NCI-H187 treated with DMSO at 0.1 percent for 48 hours (cell line): ENCODE measurements at places on chromosomes 16 and 17.

DNA sequence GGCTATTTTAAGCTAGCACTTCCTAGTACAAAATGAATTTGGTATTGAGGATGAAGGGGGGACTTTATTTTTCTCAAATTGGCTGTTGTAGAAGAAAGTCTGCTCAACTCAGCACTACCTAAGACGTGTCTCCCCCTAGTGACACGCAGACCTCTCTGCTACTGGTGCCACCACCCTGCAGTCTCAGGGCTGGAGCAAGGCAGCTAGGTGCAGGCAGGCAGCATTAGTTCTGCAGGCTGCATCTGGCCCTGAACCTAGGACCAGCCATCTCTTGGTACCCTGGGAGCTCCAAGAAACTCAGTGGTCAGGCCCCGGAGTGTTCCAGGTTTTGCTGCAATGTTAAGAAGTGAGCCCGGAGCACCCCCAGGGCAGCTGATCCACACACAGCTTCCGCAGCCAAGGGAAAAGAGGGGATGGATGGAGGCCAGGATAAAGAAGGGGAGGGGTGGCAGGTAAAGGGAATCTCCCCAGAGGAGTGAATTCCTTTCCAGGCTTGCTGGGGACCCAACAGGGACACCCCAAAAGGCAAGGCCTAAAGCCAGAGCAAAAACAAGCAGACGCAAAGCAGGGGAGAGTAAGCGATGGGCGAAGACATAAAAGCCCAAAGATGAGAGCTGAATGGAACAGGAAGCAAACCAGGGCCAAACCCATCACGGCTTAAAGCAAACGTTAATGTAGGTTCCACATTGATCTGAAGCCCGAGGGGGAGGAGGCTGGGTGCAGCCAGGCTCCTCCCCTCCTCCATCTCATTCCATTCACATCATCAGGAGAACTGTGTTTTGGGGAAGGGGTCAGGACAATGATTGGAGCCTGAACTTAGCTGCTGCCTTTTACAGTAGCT lies 200.5 kb downstream of the ZFHX3 start:
- no peak for DNase-seq

DNA sequence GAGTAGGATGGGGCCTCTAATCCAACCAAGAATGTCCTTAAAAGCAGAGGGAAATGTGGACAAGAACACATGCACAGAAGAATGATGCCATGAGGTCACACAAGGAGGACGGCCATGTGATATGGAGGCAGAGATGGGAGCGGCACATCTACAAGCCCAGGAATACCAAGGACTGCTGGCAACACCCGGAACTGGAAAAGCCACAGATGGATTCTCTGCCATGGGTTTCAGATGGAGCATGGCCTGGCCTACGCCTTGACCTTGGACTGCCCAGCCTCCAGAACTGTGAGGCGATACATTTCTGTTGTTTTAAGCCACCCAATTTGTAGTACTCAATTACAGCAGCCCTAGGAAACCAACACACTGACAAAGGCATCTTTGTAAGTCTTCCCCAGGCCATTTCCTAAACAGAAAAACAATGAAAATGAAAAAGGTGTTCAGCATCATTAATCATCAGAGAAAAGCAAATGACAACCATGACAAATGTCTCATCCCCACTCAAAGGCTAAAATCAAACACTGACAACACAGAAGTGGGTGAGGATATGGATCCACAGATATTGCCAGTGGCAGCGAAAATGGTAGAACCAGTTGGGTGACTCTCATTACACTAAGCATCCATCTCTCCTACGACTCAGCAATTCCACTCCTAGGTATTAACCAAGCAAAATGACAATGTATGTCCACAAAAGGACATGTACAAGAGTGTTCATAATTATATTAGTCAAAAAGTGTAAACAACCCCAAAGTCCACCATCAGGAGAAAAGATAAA lies 76.9 kb upstream of the CNEP1R1 start:
- no peak for DNase-seq

DNA sequence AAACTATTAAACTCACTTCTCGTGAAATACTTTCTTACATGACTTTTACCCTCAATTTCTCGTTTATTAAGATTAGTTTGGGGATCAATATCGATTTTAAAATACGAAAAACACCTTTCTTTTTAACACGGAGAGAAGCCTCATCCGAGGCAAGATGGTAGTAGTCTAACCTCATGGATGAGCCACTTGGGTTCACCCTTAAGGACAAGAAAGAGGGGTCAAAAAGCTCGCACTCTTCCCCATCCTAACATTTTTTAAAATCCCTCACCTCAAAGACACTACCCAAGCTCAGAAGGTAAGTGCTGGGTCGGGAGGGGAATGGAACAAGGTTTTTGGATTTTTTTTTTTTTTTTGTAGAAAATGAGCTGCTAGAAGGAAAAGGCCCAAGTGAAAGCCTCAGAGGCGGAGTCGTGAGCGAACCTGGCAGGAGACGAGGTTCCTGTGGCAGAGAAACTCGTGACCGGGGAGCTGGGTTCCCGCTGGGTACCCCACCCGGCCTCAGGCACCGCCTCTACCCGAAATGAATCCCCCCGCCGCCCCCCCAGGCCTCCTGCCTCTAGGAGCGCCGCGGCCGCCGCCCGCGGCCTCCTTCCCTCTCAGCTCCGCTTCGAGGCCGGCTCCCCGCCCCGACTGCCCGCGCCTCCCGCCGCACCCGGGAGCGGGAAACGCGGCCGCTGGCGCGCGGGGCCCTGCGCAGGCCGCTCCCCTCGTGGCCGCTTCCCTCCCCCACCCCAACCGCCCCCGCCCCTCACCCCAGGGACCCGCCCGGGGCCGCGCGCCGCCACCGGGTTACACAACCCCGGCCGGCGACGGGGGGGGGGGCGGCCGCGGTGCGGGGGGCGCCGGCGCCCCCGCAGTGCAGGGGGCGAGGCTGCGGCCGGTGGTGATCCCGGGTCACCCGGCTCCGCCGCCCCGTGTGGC lies 1.6 kb downstream of the NUFIP2 start:
- no peak for DNase-seq

DNA sequence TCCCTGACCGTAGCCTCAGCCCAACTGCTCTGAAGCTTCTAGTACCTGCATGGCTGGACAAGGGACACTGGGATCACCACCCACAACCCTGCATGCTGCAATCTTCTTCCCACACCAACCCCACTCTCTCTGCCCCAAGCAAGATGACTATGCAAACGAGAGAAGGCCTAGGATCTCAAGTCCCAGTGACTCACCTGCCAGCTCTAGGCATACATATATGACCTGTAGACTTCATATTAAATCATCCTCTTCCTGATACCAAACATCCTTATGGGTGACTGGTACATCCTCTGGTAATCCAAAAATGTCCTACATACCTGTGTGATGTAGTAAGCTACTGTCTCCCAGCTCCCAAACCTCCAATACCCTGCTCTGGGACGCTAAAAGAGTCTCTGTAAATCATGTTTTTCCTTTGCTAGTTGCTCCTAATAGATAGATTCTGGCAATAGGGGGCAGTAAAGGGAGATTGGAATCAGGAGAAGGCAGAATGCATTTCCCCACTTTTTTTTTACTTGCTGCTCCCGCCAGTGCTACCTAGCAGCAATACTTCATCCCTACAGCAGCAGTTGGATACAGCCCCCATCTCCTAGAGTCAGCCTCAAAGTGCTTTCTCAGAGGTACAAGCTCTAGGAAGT lies 43.4 kb upstream of the SOX9 start:
- no peak for DNase-seq

- DNase-seq = no peak
These were observed 9.7 kb upstream of the KDM6B start for GRCh38 chr17:7824021-7824924.

DNA sequence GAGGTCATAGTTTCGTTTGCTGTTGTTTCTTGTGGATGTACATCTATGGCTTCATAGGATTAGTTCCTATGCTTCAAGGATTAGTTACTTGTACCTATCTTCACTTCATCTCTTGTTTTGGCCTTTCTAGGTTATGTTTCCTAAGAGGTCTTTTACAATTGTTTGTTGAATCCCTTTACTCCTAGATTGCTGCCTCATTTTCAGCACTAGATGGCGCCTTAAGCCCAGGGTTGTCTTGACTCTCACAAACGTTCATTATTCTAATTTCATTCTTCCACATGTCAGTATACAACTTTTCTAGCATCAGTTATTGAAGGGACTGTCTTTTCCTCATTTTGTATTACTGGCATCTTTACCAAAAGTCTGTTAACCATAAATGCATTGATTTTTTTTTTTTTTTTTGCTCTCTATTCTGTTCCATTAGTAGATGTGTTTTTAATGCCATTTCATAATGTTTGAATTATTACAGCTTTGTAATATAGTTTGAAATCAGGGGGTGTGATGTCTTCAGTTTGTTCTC lies 45.0 kb upstream of the NACA2 start:
- no peak for DNase-seq
